ENCODE measurements at places on chromosomes 7 and 10.

DNA sequence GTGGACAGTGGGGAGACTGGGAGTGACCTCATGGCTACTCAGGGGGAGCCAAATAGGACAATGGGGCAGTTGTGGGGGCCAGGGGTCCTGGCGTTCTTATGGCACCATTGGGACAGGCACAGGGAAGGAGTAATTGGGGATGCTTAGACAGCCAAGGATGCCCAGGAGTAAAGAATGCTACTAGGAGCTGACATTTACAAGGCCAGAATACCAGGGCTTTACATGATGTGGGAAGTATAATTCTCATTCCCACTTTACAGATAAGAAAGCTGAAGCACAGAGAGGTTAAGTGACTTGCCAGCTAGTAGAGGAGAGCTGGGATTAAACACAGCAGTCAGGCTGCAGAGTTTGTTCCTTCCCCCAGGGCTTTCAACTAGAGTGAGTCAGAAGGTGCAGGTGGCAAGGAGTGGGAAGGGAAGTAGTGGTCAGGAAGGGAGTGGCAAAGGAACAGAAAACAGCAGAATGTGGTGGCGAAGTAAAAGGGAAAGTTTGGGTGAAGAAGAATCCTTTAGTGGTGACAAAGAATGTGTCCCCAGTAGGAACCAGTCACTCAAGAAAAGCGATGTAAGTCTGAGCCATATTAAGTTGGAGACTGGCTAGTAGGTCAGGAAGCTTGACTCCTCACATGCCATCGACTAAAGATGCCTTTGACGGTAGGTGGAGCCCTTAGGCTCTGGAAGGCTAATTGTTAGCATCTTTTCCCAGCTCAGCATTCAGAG is 32.8 kb downstream of the CPVL start:
- no peak for DNase-seq

GRCh38 chr7:108063520-108063933 is 60.6 kb upstream of the LAMB1 start:
- DNase-seq = no peak

DNA sequence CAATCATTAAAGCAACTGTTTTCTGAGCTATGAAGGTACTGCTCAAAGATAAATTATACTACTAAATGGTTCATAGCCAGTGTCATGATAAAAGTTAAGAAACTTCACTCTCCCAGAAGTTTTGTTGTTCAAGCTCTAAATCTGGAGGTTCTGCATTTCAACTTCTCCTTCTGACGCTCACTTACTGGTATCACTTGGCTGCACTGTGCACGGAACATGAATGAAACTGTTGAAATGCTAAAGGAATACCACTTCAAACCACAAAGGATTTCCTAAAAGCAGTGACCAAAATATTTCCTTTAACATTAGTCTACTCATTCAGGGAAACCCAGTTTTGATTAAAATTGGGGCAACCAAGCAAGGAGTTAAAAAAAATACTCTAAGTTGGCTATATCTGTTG is 93.6 kb downstream of the UBE2H start:
- no peak for DNase-seq

- no peak for DNase-seq
Measured at GRCh38 chr10:15419279-15419874, 48.3 kb upstream of the FAM171A1 start.

DNA sequence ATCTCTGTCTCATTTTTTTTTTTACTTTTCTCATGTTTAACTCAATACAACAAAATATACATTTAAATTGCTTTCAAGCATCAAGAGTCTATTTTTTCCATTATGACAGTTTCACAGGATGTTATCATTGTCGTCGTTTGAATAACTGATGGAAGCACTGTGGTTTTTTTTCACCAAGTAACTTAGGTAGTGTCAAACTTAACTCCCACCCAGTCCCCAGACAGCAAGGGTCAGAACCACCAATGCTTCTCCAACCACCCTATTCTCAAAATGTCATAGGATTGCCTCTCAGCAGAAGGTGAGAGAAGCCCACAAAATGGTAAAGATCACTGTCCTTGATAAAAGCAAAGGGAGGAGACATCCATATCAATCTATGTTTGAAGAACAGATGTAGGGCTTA is 339.4 kb downstream of the SFMBT2 start:
- DNase-seq = no peak

GRCh38 chr10:9035355-9035754 is 980.9 kb downstream of the GATA3 start:
- no peak for DNase-seq

GRCh38 chr7:146741911-146742310 is 625.3 kb downstream of the CNTNAP2 start:
- no peak for DNase-seq

- no peak for DNase-seq
Measured at GRCh38 chr7:113087071-113087998, 708 bp upstream of the GPR85 start.

- DNase-seq = no peak
Measured at GRCh38 chr7:119197877-119198527, 973.5 kb downstream of the ANKRD7 start.

DNA sequence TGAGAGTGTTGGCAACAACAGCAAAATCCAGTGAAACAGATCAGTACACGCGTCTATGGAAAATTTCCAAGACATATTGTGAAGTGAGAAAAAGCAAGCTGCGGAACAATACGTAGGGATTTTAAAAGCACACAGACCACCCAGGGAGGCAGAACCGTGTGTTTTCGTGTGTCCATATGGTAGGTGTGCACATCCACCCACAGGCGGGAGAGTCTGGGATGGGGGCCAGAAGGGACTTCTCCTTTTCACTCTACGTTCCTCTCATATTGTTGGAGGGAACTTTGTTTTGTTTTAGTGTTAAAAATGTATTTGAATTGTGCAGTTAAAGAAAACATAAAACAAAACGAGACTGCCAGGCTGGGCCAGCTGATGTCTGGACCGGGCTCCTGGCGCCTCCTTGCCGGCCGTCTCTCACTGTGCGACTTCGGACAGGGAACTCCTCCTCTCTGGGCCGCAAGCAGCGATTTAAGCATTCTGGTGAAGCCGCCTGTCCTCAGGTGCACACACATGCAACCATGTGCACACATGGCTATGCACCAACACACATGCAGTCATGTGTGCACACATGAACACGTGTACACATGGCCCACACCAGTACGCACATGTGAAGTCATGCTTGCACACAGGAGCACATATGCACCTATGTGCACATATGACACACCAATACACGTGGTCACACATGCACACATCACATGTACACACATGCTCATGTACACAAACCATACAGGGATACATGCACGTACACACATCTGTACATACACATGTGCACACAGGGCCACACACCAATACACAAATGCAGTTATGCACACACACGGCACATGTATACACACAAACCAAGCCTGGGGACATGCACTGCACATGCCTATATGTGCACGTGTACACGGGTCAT is 141.1 kb downstream of the ELFN1 start:
- DNase-seq = no peak

- no peak for DNase-seq
Measured at GRCh38 chr7:113636727-113637421, 281.9 kb downstream of the PPP1R3A start.

- DNase-seq = no peak
Measured at GRCh38 chr7:31234836-31235605, 105.5 kb downstream of the NEUROD6 start.

DNA sequence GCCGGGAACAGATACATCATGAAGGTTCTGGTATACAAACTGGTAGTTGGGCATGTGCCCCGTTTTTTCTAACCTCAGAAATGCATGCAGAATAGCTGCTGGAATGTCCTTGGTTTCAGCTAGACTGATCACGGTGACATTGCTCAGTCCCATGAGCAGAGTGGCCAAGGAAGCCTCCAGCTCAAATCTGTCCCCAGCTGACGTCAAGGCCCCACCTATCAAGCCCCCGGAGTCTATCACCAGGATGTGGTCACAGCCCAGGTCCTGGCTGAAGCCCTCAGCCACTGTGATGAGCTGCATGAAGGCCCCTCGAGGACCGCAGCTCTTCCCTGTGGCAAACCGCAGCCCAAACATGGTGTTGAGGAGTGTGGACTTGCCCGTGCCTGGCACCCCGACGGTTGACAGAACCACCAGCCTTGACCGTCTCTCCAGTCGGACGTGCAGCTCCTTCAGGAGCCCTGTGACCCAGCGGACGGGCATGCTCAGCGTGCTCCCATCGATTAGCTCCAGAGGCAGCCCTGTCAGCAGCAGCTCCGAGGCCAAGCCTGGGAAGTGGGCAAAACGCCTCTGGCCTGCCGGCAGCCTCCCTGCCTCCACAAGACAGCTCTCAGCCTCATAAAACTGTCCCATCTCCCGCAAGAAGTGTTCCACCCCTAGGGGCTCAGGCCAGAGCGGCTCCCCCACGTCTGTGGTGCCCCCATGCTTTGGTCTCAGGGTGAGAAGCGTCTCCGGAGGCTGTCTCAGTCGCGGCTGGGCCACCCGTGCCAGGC is 7.8 kb upstream of the MRPS24 start:
- DNase-seq = no peak

DNA sequence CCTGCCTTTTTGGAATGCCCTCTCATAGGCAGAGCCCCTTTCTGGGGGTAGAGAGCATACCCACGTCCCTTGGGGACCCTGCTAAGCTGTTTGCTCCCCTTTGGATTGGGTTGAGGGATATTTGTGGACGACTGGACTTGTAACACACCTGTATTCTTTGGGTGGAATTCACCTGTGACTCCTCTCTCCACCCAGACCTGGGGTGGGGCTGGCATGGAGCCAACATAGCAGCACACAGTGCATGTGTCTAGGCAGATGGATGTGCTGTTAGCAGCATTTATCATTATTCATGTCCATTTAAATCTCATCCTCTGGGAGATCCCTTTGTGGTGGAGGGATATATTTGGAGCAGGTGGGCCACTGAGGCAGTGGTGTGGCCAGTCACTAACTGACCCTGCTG is 51.0 kb downstream of the CDH23 start:
- DNase-seq = no peak

- no peak for DNase-seq
Measured at GRCh38 chr7:26441611-26442277, 150.1 kb downstream of the SNX10 start.

GRCh38 chr10:103429647-103430046 is 22.5 kb downstream of the CALHM2 start:
- no peak for DNase-seq

DNA sequence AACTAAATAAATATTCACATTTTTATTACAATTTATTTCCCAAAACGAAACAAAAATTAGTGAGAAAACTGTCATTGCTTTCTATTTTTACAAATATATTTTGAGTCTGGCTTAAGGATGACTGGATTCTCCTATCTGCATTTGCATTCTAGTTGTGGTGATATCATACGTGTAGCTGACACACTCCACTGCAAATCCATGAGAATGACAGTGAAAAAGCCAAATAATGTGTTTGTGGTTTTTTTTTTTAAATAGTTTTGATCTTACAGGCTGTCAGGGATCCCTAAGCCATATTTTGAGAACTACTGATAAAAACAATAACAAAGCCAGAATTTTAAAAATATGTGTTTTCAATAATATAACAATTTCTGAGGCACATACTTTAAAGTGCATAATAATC is 5.8 kb upstream of the STAMBPL1 start:
- no peak for DNase-seq

- no peak for DNase-seq
Measured at GRCh38 chr7:75850235-75850634, 28.6 kb upstream of the RHBDD2 start.

- no peak for DNase-seq
Measured at GRCh38 chr10:119457966-119458766, 84.4 kb downstream of the RGS10 start.

- no peak for DNase-seq
Measured at GRCh38 chr10:133260895-133261725, 15.6 kb downstream of the ADAM8 start.

DNA sequence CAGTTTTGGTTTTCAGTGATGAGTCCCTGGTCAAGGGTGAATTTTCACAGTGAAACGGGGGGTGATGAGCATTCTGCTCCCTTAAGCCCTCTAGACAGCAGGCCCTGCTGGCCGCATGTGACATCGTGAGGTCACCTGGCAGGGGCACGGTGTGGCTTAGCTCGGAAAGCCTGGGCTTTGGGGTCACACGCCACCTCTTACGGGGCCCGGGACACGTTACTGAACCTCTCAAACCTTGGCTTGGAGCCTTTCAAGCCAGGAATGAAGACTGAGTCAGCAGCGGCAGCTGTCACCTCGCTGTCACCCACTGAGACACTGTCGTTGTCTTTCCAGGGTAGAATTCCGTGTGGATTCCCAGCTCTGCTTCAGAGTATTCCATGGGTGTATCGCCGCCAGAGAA is 4.1 kb downstream of the GET4 start:
- no peak for DNase-seq

- no peak for DNase-seq
Measured at GRCh38 chr7:93723424-93724124, 149.1 kb upstream of the CALCR start.

GRCh38 chr10:48221814-48222213 is 52.7 kb downstream of the FRMPD2 start:
- no peak for DNase-seq

DNA sequence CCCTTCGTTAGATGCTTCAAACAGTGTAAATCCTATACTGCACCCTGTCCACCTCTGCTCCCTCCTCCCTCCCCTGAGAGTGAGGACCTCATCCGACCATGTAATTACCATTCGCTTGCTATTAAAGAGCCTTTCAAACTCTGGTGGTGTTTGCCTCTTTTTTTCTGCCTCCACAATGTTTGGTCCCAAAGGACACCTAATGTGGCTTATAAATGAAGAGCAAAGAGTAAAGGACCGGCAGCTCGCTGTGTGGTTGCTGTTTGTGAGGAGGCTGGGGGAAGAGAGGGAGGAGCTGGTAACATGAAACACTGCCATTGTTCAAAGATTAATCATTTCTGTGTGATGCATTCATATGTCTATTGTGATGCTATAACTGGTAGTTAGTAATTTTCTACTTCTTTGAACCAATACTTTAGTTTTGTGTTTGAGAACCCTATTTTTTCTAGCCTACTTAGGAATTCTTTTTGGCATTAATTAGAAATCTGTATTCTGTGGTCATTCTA is 27.9 kb downstream of the MTURN start:
- no peak for DNase-seq

Data from activated naive CD4-positive, alpha-beta T cell (primary cell).